ENCODE measurements at places on chromosomes 13 and 19.

DNA sequence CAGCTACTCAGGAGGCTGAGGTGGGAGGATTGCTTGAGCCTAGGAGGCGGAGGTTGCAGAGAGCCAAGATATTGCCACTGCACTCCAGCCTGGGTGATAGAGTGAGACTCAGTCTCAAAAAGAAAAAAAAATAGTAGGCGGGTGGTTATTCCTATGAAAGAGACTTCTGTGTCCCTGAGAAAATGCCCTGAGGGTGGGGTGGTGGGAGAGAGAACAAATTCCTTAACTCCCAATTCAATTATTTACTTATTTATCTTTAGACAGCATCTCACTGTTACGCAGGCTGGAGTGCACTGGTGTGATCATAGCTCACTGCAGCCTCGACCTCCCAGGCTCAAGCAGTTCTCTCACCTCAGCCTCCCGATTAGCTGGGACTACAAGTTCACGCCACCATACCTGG lies 10.3 kb upstream of the EEF2 start:
- DNase-seq, result no peak

DNA sequence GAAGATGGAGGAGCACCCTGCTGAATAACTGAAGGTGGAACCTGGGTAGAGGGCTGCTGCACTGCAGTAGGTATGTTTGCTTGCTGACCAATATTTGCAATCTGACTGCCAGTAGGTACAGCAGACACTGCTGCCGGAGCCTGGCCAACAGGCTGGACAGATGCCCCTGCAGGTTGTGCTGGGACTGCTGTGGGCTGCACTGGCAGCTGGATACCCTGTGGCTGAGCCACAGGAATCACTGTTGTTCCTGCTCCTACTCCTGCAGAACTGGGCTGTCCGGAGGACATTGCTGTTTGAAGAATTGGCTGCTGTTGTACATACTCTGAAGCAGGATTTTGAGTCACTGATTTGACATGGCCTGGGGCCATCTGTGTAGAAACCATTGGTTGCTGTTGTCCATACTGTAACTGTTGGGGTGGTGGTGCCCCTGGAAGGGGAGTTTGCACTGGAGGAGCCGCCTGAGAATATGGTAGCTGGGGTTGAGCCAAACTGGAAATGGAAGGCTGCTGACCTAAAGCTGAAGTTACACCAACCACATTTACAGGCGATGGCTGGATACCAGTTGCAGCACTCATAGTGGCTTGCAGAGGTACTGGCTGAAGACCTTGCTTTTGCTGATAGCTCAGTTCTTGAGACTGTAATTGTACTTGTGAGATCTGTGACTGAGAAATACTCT lies 2.2 kb downstream of the TSC22D1 start:
- DNase-seq, result no peak

DNA sequence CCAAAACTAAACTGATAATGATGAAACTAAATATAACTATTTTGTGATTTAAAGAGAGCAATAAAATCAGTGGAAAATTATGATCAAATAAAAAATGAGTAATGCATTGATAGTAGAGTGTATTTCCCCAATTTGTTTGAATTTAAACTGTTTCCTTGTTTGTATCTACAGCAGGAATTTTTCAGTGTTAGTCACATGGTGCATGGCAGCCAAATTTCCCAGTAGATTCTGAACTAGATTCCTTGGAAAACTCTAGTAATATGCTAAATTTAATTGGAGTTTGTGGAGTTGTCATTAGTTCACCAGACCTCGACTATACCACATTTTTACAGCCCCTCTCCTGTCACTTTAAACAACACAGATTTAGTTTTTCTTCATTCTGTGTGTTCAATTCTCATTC lies 156.2 kb downstream of the PCCA start:
- no peak for DNase-seq

DNA sequence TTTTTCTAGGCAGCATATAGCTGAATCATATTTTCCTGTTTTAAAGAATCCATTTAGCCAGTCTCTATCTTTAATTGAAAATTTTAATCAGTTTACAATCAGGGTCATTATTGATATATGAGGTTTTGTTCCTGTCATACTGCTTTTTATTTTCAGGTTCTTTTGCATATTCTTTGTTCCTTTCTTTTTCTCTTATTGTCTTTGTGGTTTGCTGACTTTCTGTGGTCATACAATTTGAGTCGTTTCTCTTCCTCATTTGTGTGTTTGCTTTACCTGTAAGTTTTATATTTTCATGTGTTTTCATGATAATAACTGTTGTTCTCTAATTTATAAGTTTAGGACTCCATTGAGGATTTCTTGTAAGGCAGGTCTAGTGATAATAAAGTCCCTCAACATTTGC lies 812.6 kb downstream of the DACH1 start:
- DNase-seq, result no peak

GRCh38 chr13:30173303-30173610 lies 134.1 kb downstream of the KATNAL1 start:
- no peak for DNase-seq

DNA sequence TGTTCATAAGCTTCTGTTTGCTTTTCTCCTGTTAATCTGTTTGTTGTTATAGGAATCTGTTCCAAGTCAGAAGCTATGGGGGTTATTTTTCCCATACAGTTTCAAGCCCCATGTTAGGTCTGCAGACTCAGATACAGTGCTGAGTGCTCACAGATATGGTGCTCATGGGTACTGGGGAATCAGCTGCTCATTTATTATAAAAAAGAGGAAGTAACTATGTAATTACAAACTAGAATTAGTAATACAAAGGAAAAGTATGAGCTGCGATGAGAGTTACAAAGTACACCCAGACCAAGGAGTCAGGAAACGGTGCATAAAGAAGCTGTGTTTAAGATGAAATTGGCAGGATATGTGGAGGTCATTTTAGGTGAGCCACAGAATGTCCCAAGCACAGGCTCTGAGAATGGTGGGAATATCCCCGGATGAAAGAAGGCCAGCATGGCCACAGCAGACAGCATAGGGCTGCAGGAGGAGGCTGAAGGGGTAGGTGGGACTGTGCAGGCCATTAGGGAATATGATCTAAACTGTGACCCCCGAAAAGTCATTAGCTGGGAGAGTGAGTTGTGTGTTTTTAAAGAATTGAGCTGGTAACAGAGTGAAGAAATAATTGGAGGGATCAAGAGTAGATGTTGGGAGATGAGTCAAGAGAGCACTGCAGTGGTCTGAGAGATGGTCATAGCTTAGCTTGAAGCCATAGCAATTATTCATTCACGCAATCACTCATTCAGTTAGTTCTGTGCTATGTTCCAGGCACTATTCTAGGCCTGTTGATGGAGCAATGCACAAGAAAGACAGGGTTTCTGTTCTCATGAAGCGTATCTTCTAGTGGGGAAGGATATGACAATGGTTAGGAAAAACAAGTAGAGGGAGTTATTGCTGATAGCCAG lies 177.4 kb upstream of the UBL3 start:
- DNase-seq, result no peak

DNA sequence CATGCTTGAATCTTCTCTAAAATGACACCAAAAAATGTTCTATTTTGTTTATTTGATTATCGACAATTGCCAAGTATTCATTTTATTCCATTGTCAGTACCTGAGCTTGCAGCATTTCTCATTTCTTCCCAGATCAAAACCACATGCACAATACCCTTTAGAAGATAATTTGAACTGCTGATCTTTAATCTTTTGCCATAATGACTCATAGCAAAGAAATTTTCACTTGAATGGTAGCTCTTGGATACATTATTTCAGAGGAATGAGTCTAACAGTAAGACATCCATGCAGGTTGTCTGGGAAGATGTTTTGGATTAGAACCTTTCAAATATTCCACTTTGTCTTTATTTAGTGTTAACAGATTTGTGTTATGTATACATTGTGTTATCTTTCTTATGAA lies 42.0 kb upstream of the RXFP2 start:
- DNase-seq, result no peak

GRCh38 chr19:435056-435706 lies 25.7 kb downstream of the SHC2 start:
- DNase-seq, result no peak

DNA sequence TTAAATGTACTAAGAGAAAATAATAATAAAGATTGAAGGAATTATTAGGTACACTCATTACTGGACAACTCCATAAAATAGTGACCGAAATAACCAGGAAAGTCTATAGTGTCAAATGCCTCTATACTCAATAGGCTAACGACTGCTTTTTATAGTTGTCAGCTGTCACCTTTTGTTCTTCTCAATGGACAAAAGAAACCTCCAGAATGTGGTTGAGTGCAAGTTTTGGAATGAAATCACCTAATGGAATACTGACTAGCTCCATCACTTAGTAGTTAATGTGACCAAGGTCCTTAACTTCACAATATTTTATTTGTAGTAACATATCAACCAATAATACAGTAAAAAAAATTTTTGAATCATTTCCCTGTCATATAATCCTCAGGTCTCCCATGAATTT lies 18.1 kb downstream of the TSC22D1 start:
- DNase-seq, result no peak
